T-helper 17 cell (primary cell): ENCODE measurements at places on chromosomes 4 and X.

GRCh38 chr4:70997036-70997435, 3.6 kb downstream of the DCK start:
- DNase-seq, result no peak

DNA sequence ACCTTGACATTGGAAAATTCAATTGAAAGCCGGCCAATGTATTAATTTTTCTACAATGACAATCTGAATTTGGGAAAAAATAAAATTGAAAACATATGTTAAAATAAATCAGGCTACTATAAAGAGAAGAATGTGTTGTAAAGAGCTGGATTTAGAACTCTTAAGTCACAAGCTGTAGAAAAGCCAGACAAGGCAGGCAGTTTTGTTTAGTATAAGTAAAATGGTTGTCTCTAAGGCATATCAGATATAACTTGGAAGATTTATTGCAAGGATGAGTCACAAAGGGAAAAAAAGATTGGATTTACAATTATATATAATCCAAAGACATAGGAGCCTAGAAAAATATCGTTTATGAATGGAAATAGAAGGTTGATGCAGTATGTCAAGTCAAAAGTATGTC, 549.1 kb upstream of the EPHA5 start:
- no peak for DNase-seq

GRCh38 chrX:40646489-40647306, 663 bp downstream of the CXorf38 start:
- no peak for DNase-seq

GRCh38 chr4:68494688-68495087, 47.4 kb downstream of the TMPRSS11E start:
- no peak for DNase-seq

GRCh38 chr4:174485025-174485424, 37.3 kb downstream of the HPGD start:
- DNase-seq, result no peak

DNA sequence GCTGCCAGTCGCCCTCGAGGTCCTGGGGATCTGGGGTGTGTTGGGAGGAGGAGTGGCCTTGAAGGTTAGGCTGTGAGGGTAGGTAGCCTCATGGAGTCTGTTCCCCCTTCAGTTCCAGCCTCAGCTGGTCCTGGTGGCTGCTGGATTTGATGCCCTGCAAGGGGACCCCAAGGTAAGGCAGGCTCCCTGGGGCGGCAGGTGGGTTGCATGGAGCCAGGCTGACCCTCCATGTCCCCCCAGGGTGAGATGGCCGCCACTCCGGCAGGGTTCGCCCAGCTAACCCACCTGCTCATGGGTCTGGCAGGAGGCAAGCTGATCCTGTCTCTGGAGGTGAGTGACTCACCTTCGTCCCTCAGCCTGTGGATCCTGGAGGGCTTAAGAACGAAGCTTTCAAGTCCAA, 11.6 kb upstream of the ERAS start:
- DNase-seq, result no peak

DNA sequence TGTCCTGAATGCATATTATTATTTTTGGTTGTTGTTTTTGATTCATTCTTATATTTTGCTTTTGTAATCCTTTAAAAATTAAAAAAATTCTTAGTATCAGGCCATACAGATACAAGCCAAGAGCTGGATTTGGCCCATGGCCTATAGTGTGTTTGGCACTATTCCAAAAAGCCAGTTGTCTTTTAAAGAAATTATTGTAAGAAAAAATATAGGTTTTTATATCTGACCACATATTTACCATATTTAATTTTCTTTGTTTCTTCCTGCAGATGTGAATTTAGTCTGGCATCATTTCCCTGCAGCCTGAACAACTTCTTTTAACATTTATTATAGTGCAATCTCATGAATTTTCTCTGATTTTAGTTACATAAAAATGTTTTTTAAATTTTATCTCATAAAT, 652.8 kb upstream of the NR3C2 start:
- DNase-seq, result no peak

DNA sequence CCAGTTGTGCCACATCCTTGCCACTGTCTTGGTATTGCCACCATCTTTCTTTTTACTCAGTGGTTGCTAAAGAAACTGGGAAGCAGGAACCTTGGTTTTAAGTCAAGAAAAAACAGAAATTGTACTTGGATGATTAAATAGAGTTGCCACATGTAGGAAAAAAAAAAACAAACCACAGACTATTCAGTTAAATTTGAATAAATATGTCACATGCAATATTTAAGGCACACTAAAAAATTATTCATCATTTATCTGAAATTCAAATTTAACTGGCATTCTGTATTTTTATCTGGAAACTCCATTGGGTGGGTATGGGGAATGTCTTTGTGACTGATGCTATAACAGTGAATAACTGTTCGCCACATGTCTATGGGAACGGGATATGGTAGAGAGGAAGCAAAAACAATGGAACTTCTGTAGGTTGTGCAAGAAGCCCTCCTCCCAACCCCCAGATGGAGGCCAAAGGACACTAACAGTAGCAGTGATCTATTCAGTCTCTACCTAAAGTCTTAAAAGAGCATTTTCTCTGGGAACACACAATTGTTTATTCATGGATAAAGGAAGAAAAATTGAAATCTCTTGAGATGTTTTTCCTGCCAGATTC, 57.0 kb upstream of the PLAC8 start:
- DNase-seq, result no peak

- DNase-seq, result no peak
Measured at GRCh38 chrX:50877310-50877709, 33.2 kb upstream of the BMP15 start.

DNA sequence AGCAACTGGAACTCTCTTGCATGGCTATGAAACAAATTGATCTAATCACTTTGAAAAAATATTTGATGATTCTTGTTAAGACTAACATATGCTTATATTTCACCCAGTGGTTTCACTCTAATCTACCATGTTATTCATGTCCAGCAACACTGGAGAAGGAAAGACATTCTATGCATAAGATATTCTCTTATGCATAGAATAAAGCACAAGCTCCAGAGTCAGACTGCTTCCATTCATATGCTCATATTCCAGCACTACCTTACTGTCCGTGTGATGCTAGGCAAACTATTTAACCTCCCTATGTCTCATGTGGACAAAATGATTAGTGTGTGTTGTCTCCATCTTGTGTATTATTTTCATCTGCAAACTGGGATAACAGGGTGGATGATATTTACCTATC, 124.1 kb downstream of the RNF150 start:
- DNase-seq, result no peak

DNA sequence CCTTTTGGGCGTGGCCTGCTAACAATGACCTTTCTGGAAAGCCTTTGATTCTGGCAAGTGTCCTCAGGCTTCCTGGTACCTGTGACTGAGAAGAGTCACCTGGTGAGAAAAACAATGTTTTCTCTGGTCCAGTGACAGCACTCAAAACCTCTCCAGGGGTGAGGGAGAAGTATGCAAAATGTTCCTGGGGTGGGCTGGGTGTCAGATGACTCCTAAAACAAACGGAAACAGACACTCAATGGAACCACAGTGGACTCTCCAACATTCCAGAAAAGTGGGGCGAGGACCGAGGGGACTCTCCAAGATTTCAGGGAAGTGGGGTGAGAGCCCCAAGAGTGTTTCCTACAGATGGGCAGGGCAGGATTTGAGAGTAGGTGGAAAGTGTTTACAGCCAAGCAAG, 69.5 kb downstream of the ANAPC4 start:
- no peak for DNase-seq

- no peak for DNase-seq
Measured at GRCh38 chr4:99436976-99437722, 2.0 kb upstream of the ADH7 start.

DNA sequence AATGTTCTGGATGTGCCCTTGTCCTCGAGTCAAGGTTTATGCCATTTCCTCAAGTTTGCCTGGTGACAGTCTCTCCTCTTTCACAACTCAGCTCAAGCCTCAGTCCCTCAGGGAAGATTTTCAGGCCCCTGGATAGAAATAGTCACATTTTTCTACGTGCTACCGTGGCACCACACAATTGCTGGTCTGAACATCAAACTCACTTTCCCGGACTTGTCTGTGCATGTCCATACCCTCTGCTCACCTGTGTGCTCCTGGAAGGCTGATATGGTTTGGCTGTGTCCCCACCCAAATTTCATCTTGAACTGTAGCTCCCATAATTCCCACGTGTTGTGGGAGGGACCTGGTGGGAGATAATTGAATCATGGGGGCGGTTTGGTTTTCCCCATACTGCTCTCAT, 129.7 kb downstream of the HS3ST1 start:
- DNase-seq, result no peak

GRCh38 chr4:37758226-37758625, 68.3 kb upstream of the PGM2 start:
- no peak for DNase-seq

- no peak for DNase-seq
Measured at GRCh38 chrX:30637874-30638815, 15.1 kb upstream of the GK start.

DNA sequence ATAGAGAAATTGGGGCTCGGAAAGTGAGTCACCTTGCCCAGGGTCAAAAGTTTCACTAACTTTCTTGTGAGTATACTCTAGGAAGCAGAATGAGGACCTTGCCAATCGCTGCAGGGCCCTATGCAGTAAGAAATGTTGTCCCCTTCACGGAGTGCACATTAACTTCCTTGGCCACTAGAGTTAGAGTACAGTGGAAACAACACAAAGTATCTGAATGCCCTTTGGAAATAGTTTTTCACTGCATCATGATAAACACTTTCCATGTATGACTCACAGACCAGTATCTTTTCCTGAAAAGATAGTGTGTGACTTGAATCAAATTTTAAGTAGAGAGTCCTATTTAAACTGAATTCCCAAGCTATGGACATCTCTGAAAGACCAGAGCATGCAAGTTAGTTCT, 45.5 kb upstream of the STK26 start:
- no peak for DNase-seq

GRCh38 chrX:22116605-22117546, 84.8 kb downstream of the PHEX start:
- DNase-seq, result no peak

DNA sequence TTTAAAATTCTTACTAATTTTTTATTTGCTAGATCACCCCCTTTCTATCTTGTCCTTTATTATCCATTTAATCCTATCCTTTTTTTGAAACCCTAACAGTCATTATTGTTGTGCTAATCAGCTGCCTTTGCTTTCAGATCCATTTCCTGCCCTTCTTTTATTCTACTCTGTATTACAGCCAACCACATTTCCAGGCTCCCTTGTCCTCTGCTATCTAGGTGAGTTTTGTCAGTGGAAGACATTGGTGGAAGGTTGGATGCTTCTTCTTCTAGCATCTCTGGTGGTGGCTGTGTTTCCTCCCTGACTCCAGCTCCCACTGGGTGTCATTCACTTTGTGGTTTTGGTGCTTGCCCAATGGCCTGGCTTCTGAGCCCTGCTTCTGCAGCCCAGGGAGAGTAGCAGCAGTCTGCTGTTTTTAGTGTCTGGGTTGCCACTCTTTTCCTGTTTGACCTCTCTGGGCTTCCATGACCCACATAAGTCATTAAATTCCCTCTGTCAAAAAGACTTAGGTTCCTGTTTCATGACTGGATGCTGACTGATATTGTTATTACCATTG, 225.2 kb upstream of the PGRMC2 start:
- no peak for DNase-seq

GRCh38 chrX:110131031-110131430, 128.1 kb downstream of the TMEM164 start:
- no peak for DNase-seq

- no peak for DNase-seq
Measured at GRCh38 chr4:55507612-55508011, 39.1 kb downstream of the CLOCK start.

- DNase-seq, result no peak
Measured at GRCh38 chrX:38868941-38869401, 67.7 kb downstream of the MID1IP1 start.

DNA sequence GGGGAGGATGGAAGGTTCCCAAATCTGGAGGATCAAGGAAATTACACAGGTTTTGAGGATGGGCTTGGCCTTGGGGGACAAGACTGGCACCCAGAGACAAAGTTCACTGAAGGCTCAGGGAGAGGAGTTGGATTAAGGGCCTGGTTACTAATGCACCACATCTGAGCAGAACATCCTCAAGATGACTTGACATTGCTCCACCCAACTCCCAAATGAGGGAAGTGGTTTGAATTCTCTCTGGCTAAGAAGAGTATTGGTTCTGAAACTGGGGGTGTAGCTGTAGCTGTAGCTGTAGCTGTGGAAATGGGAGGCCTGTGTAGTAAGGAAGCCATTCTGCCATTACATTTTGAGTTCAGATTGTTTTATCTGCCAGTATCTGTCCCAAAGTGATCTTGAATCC, 129.4 kb downstream of the RASL11B start:
- DNase-seq, result no peak

DNA sequence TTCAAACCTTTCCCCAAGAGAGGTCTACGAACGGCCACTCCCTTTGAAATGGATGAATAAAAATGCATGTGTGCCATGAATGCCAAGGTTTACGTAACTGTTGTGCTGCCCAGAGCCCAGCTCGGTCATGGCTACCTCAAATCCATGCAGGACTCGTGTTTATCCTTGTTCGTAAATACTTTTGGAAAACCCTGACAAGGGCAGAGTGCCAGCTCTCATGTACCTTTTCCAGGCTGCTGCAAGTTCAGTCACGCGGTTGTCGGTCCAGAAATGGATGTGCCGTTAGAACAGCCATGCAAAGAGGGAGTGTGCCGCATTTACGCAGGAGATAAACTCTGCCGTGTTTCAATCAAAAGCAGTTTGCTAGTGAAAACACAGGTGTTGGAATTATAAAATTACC, 123.4 kb downstream of the AMELX start:
- no peak for DNase-seq

GRCh38 chr4:154044108-154044531, 255.2 kb upstream of the SFRP2 start:
- DNase-seq, result no peak

DNA sequence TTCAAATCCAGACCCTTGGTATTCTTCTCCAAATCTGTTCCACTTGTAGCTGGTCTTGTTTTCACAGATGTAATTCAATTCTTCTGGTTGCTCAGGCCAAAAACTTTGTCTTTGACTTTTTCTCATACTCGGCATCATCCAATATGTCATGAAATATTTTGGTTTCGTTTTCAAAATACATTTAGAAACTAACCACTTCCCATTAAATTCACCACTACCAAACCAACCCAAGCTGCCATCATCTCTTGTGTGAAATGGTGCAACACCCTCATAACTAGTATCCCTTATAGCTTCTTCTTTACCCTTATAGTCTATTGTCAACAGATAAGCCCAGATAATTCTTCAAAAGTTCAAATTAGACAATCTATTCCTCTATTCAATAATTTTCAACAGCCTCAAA, 192.1 kb downstream of the PRR32 start:
- DNase-seq, result no peak
